KG1 (cell line): ENCODE measurements at places on chromosomes 1 and 21.

DNA sequence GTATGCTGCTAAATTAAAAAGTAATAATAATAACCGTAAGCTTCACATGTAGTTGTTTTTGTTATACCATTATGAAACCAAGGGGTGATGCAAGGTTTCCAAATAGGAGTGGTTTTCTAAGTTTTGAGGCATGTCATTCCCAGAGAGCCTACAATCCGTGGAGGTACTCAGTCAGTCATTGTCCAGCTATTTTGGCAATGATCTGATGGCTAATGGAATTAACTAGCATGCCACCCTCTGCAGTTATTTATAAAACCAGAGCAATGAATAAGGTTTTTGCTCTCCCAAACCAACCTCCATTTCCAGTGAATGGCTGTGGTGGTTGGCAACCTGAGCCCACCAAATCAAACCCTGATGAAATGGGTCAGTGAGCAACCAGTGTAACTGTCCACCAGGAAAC is 106.4 kb downstream of the TBX15 start:
- no peak for DNase-seq

GRCh38 chr1:27335506-27336422 is 6.1 kb upstream of the SYTL1 start:
- DNase-seq: no peak

DNA sequence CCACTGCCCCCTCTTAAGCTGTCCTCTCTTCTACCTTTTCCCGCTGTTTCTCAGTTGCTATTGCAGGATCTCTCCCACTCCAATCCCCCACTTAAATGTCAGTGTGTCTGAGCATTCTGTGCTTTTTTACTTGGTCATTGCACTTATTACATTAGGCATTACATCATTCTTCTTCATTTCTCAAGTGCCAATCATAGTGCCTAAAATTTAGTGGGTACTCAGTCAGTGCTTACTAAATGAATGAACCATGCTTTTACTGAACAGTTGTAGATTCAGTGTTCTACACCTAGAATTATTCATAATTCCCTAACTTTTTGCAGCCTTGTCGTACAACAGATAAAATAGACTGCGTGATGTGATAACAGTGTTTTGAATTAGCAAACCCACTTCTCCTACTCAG is 19.4 kb downstream of the ARMH1 start:
- DNase-seq: no peak

DNA sequence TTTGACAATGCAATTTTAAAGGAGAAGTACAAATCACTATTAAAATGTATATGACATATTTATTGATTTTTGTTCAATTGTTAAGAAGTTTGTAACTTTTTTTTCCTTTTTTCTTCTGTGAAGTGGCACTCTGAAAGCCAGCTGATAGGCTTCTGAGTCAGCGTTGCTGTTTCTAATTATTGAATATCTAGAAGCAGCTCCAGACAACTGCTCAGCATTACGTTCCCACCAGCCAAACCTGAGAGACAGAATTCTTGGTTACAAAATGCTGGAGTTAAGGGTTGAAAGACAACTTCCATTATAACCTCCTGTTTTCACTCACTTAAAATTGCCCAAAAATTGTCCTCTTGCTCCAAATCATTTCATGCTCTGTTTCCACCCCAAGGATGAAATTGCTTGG is 31.4 kb upstream of the LMX1A start:
- no peak for DNase-seq

GRCh38 chr1:248686815-248687214 is 15.8 kb downstream of the OR14I1 start:
- no peak for DNase-seq

DNA sequence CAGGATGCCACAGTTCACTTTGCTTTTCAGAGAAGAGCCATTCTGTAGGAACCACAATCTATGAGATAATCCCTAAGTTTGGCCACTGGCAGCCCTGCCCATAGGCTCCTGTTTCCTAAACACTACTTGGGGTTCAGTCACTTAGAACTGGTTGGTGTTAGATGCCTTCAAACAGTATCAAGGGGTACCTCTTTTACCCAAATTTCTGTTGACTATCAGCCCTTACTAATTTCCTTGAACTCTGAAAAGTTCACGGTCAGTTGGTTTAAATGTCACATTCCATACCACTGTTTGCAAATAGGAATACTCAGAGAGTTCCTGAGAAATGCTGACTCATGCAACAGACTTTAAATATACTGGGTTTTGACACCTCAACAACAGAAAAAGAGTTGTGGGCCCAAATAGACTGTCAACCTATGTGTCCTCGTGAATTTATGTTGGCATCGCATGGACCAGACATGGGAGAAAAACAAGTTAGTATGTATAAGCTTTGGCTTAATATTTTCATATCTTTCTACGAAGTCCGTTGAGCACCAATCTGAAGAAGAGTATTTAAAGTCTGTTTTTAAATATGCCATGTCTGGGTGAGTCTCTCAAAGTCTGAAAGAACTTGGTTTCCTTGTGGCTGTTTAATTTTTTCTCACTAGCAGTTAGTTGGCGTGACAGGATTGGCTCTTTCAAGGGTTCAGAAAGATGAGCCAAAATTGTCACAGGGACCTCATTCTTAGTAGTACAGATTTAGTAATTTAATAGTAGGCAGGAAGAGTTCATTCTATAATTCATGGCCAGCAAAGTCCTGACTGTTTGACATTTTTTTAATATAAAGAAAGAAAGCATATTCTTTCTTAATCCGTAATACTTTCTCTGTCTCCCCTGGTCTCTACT is 56.5 kb upstream of the ZNF326 start:
- DNase-seq: no peak

- no peak for DNase-seq
Measured at GRCh38 chr1:210695026-210695425, 366.3 kb downstream of the HHAT start.
